ENCODE measurements at places on chromosomes 5 and 9. TPM values are rescaled to one million over a fixed set of nuclear protein-coding genes. Genes with fewer than 3 reads are reported as not detected.

DCTN3 gene
- 93.0 TPM for total RNA-seq

CYLC2 gene
- total RNA-seq = not detected

DAB2IP gene
- total RNA-seq = 41.4 TPM

GRIA1 gene
- total RNA-seq = 4.2 TPM

PITX1 gene
- total RNA-seq = not detected

PPP1R26 gene
- total RNA-seq = 10.6 TPM

PCA3 gene
- not detected for total RNA-seq

DNA sequence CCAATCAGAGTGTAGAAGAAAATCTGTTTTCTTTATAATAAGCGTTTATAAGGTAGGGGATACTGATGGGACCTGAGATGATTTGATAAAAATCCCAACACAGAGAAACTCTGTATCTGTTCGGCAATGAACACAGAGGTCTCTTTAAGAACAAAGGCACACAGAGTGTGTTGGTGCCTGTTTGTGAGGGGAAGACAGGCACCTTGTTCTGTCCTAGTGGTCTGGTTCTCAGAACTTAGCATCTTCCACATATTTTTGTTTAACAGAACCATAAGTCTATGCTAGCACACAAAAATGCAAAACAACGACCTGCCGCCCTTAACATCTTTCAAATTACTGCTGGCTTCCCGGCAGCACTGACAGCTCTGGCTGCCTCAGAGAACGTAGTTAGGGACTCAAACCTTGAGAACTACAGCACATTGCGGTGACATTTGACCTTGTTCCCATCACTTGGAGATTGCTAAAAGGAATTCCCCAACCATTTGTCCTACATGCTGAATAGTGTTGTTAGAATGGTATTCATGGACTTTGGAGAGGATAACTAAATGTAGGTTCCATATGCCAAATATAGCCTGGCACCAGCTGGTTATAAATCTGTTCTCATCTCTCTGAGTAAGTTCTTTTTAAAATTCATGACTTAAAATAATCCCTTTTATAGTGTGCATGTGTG, 871.7 kb upstream of the TYRP1 start:
- H3K4me3 ChIP-seq = no peak overlapping the region
- no peak overlapping the region for H3K27ac ChIP-seq
- no peak for DNase-seq
- H3K4me1 ChIP-seq = no peaks in the 10 kb centered on the region
- H3K27me3 ChIP-seq = no peaks in the 10 kb centered on the region
- H3K36me3 ChIP-seq = no peaks in the 10 kb centered on the region

DNA sequence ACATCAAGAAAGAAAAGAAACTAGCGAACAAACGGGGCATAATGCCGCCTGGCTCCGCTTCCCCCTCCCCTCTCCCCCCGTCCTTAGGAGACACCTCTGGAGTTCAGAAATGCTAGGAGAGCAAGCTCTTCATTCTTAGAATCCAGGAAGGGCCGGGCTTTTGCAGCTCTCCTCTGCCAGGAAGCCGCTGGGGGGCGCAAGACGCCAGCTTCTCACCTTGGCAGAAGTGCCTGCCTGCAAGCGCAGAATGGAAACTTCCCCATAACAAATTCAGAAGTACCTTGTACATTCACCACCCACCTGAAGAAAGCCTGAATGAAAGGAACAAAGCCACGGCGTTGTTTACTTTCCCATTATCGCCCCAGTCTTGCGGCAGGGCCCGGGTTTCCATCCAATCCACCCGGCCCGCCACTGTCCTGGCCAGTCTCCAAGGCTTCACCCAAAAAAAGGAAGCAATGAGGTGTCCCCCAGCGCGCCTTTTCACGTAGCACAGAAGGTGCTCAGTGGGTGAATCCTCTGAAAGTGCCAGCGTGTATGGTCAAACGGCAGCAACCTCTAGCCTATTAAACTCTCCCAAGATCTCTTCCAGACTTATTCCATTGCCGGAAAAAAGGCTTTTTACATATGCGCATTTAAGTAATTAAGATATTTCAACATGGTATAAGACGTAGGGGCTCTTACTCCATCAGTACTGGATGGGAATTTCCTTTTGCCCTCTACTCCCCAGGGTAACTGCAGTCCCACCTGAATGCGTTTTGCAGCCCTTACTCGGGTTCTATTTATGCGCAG, 1.6 kb upstream of the GADD45G start:
- H3K4me1 ChIP-seq = peaks cover 36% of the 10 kb centered on the region
- peak; percentile 60 for DNase-seq

DNA sequence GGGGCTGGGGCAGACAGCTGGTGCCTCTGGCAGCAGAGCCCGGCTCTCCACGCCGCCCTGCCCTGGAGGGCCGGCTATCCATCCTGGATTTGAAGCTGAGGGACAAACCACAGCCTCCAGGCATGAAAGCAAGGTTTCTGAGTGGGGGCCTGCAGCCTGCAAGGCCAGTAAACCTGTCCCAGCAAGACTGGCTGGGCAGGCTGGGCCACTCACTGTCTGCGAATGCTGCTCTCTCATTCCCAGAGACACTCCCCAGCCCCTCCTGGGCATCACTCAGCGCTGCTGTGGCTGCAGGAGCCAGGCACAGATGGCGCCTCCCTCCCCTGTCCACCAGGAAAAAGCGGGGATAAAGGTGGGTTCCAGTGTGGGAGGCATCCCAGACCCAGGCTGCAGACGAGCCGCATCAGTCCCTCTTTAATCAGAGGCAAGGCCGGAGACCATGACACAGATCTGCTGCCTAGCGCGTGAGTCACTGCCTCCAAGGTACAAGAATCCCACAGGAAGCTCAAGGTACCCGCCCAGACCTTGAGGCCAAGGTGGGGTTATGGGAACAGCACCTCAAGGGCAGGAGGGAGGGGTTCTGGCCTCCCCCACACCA, 118.0 kb downstream of the VAV2 start:
- H3K27me3 ChIP-seq = no peaks in the 10 kb centered on the region
- H3K4me3 ChIP-seq = no peak overlapping the region
- peaks cover 38% of the 10 kb centered on the region for H3K4me1 ChIP-seq
- DNase-seq = peak; percentile 92
- H3K36me3 ChIP-seq = no peaks in the 10 kb centered on the region
- H3K27ac ChIP-seq = peak overlapping the region; percentile 98

DNA sequence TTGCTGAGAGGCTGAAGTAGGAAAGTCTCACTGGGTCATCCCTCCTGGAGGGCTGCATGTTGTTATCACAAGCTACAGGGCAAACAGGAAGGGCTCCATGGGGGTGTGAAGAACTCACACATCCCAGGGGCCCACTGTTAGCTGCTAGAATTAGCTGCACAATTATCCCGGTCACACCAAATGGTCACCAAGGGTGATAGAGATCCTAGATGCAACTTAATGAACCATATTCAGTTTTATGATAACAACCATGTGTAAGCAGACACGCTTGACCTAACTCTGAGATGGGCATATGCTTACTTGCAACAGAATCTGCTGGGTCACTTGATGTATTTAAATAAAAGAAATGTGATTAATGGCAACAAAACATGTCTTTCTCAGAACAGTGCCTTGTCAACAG, 143.5 kb upstream of the C6 start:
- DNase-seq = no peak
- H3K36me3 ChIP-seq = no peaks in the 10 kb centered on the region
- no peaks in the 10 kb centered on the region for H3K4me1 ChIP-seq
- peaks cover 3% of the 10 kb centered on the region for H3K27me3 ChIP-seq
- H3K27ac ChIP-seq = no peak overlapping the region

- H3K27ac ChIP-seq = no peak overlapping the region
- no peaks in the 10 kb centered on the region for H3K4me1 ChIP-seq
- H3K36me3 ChIP-seq = no peaks in the 10 kb centered on the region
- H3K27me3 ChIP-seq = no peaks in the 10 kb centered on the region
Observed at GRCh38 chr5:147348046-147348445, 113.2 kb downstream of the STK32A start.

DNA sequence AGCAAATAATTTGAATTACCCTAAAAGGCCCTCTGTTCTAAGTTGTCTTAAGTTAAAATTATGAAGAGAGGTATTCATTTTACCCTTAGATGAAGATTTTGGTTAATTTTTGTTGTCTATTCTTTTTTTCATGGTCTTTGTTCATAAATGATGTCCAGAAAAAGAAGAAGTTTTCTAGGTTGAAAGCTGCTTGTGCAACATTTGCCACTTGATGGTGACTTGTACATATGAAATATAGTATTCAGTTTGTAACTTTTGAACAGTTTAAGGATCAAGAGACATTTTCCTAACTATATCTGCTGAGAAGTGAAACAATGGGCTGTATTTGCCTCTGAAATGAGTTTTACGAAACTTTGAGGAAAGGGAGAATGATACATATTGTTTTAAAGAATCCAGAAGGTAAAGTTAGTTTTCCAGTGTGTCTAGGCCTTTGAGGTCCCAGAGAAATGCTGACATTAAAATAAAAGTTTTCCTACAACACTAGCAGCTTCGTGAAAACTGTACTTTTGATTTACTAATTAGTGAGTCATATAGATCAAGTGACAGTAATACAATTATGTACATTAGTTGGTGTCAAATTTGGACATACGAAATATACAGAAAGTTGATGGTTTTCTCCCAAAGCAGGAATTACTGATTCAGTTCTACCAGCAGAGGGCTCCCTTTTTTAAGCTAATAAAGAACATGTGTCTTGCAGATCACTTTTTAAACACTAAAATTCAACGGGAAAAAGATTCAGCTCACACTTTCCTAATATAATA, 70.5 kb downstream of the PIK3R1 start:
- peaks cover 14% of the 10 kb centered on the region for H3K4me1 ChIP-seq
- H3K27me3 ChIP-seq = no peaks in the 10 kb centered on the region

- no peak overlapping the region for H3K27ac ChIP-seq
- peaks cover 85% of the 10 kb centered on the region for H3K36me3 ChIP-seq
- H3K4me1 ChIP-seq = peaks cover 12% of the 10 kb centered on the region
Observed at GRCh38 chr5:134153657-134154056, 23.1 kb downstream of the SKP1 start.

- no peaks in the 10 kb centered on the region for H3K36me3 ChIP-seq
- H3K27me3 ChIP-seq = peaks cover 6% of the 10 kb centered on the region
- H3K27ac ChIP-seq = no peak overlapping the region
Observed at GRCh38 chr5:170570476-170570875, 66.7 kb downstream of the KCNIP1 start.

- H3K27me3 ChIP-seq = no peaks in the 10 kb centered on the region
- no peak overlapping the region for H3K27ac ChIP-seq
- no peaks in the 10 kb centered on the region for H3K4me1 ChIP-seq
- H3K4me3 ChIP-seq = no peak overlapping the region
Observed at GRCh38 chr5:89083791-89084190, 200.8 kb upstream of the MEF2C start.

DNA sequence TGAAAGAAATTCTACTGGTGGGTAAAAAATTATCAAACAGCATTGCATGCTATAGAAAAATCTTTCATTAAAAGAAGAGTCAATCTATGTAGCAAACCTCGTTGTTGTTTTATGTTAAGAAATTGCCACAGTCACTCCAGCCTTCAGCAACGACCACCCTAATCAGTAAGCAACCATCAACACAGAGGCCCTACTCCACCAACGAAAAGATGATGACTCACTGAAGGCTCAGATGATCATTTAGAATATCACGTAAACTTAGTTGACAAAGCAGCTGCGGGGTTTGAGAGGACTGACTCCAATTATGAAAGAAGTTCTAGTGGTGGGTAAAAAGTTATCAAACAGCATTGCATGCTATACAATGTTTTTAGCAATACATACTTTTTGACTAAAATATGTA, 242.6 kb downstream of the DRD1 start:
- DNase-seq = peak; percentile 25
- H3K4me3 ChIP-seq = no peak overlapping the region
- H3K27ac ChIP-seq = no peak overlapping the region
- H3K4me1 ChIP-seq = peaks cover 14% of the 10 kb centered on the region
- H3K27me3 ChIP-seq = peaks cover 4% of the 10 kb centered on the region

- H3K27me3 ChIP-seq = peaks cover 4% of the 10 kb centered on the region
- H3K36me3 ChIP-seq = no peaks in the 10 kb centered on the region
- no peak overlapping the region for H3K27ac ChIP-seq
- H3K4me1 ChIP-seq = no peaks in the 10 kb centered on the region
Observed at GRCh38 chr9:134971196-134971595, 53.5 kb upstream of the FCN1 start.

DNA sequence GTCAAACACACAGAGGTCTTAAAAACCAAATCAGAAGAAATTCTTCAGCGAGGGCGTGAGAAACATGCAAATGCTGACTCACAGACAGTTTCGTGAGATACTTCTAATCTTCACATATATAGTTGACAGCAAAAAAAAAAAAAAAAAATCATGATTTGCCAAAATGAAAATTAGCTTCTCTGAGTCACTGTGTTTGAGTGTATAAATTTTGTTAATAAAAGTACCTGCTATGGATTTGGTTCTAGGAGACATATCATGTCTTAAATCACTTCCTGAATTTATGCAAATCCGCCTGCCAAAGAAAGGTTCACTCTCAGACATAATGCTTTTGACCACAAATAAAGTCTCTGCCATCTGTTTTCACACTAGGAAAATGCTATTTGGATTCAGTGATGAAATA, 114.3 kb downstream of the SLC1A3 start:
- no peak for DNase-seq
- no peaks in the 10 kb centered on the region for H3K36me3 ChIP-seq
- no peak overlapping the region for H3K27ac ChIP-seq
- H3K4me1 ChIP-seq = no peaks in the 10 kb centered on the region
- no peak overlapping the region for H3K4me3 ChIP-seq
- H3K27me3 ChIP-seq = peaks cover 17% of the 10 kb centered on the region

DNA sequence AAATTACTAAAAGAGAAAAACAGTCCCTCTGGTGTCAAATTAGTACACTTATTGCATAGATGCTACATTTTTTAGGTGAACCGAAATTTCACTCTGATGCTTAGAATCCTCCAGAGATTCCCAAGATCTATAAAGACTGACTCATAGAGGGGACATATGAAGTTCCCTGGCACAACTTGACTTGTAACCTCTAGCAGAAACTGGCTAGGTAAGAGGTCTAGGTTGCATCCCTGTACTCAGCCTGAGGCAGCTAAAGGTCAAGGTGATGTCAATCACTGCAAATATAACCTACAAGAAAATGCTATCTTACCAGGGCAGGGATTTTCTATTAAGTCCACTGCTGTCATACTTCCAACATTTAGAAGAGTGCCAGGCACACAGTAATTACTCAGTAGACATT, 24.2 kb downstream of the HOMER1 start:
- H3K27ac ChIP-seq = no peak overlapping the region
- H3K4me1 ChIP-seq = peaks cover 3% of the 10 kb centered on the region
- DNase-seq = no peak
- H3K4me3 ChIP-seq = no peak overlapping the region

- no peaks in the 10 kb centered on the region for H3K27me3 ChIP-seq
- H3K4me3 ChIP-seq = no peak overlapping the region
- no peaks in the 10 kb centered on the region for H3K36me3 ChIP-seq
Observed at GRCh38 chr9:101094686-101095085, 66.2 kb downstream of the PLPPR1 start.

GRCh38 chr5:22754155-22754554, 99.0 kb downstream of the CDH12 start:
- no peaks in the 10 kb centered on the region for H3K27me3 ChIP-seq
- no peak overlapping the region for H3K4me3 ChIP-seq
- H3K4me1 ChIP-seq = no peaks in the 10 kb centered on the region
- DNase-seq = no peak

GRCh38 chr9:127131871-127132270, 9.4 kb upstream of the ANGPTL2 start:
- peaks cover 41% of the 10 kb centered on the region for H3K4me1 ChIP-seq
- no peaks in the 10 kb centered on the region for H3K36me3 ChIP-seq
- H3K27me3 ChIP-seq = no peaks in the 10 kb centered on the region
- peak; percentile 87 for DNase-seq

All from astrocyte (in vitro differentiated cells and primary cell).